ENCODE measurements at places on chromosomes 3 and 15. TPM values are rescaled to one million over a fixed set of nuclear protein-coding genes. Genes with fewer than 3 reads are reported as not detected.

The ALPK3 gene
- total RNA-seq = 9.5 TPM

The PDZRN3 gene
- 3.4 TPM for total RNA-seq

The ACKR2 gene
- not detected for total RNA-seq

- H3K4me1 ChIP-seq = no peaks in the 10 kb centered on the region
- no peak for DNase-seq
- no peak overlapping the region for H3K27ac ChIP-seq
- no peaks in the 10 kb centered on the region for H3K27me3 ChIP-seq
- H3K36me3 ChIP-seq = no peaks in the 10 kb centered on the region
Observed at GRCh38 chr3:141191097-141191749, 40.4 kb upstream of the PXYLP1 start.

DNA sequence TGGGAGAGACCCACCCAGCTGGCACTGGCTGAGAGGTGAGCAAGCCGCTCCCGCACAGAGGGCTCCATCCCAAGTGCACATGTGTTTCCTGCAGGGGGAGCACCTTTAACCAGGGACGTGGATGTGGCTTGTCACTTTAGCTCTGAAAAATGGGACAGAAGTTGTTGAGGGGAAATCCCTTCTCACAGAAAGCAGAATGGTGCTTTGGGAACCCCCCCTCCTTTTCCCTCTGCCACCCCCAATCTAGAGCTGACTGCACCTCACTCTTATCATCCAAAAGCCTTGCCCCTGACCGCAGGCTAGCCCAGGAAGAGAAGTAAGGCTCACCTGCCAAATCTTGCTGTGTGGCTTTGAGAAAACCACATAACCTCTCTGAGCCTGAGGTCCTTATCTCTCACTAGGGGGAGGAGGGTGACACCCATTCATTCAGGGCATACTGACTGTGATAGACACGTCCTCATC is 77.9 kb downstream of the RPN1 start:
- H3K36me3 ChIP-seq = no peaks in the 10 kb centered on the region
- peaks cover 21% of the 10 kb centered on the region for H3K4me1 ChIP-seq
- no peak overlapping the region for H3K27ac ChIP-seq

DNA sequence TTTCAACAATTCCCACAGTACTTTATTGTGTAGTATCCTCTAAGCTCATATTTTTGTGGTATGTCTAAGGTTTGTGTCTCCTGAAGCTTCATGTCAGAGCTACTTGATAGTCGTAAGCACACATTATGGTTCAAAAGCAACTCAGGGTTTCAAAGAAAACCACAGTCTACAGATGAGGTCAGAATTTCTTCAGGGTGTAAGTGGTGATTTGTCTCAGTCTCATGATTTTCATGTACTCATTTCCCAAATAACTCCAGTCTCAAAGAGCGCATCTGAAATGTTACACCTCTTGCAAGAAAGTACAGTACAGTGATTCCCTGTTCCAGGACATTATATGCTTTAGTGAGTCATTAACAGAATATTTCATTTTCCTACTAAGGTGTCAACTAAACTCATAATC is 47.5 kb upstream of the SSR3 start:
- H3K27ac ChIP-seq = no peak overlapping the region
- no peak overlapping the region for H3K4me3 ChIP-seq
- peaks cover 18% of the 10 kb centered on the region for H3K4me1 ChIP-seq
- H3K27me3 ChIP-seq = peaks cover 11% of the 10 kb centered on the region

GRCh38 chr15:58748040-58748851 is 1.3 kb downstream of the ADAM10 start:
- no peaks in the 10 kb centered on the region for H3K36me3 ChIP-seq
- DNase-seq = no peak
- peak overlapping the region; percentile 96 for H3K4me3 ChIP-seq
- peaks cover 21% of the 10 kb centered on the region for H3K4me1 ChIP-seq
- H3K27ac ChIP-seq = peak overlapping the region; percentile 100

DNA sequence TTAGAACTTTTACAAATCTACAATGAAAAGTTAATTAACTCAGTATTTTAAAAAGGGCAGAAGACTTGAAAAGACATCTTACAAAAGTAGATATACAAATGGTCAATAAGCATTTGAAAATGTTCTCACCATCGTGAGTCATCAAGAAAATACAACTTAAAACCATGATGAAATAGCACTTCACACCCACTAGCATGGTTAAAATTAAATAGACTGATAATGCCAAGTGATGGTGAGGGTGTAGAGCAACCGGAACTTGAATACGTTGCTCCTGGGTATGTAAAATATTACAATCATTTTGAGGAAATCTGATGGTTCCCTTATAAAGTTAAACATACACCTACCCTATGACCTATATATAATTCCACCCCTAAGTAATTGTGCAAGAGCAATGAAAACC is 319.8 kb upstream of the UMPS start:
- H3K27ac ChIP-seq = no peak overlapping the region
- H3K4me3 ChIP-seq = no peak overlapping the region
- no peaks in the 10 kb centered on the region for H3K36me3 ChIP-seq

- no peak overlapping the region for H3K27ac ChIP-seq
- no peaks in the 10 kb centered on the region for H3K36me3 ChIP-seq
- no peak overlapping the region for H3K4me3 ChIP-seq
- DNase-seq = no peak
Observed at GRCh38 chr3:23682646-23683045, 123.1 kb upstream of the UBE2E1 start.

DNA sequence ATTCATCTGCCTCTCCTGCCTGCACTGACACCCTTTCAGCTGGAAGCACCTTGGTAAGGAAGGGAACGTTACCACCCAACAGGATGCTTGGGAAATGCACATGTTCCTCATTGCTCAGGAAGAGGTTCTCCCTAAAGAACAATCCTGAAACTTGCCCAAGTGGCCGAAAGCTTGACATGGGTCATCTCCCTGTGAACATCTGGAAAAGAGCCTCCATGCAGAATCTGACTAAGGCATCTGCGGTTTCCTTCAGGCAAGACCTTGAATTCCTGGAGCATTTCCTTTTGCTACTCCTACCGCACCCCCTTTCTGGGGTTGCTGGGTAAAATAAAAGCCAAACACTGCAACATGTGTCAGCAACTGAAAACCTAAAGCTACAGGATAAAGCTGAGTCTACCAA is 68.7 kb upstream of the SNRK start:
- no peaks in the 10 kb centered on the region for H3K4me1 ChIP-seq
- H3K27ac ChIP-seq = no peak overlapping the region
- DNase-seq = no peak
- H3K4me3 ChIP-seq = no peak overlapping the region
- H3K36me3 ChIP-seq = no peaks in the 10 kb centered on the region

GRCh38 chr3:184300378-184300720 is 1.3 kb downstream of the PSMD2 start:
- no peak for DNase-seq
- peak overlapping the region; percentile 87 for H3K4me3 ChIP-seq
- H3K27me3 ChIP-seq = peaks cover 3% of the 10 kb centered on the region
- H3K27ac ChIP-seq = no peak overlapping the region
- H3K4me1 ChIP-seq = peaks cover 8% of the 10 kb centered on the region
